ENCODE measurements at places on chromosomes 1 and 21.

- DNase-seq: no peak
These were observed 15.4 kb upstream of the UTS2 start for GRCh38 chr1:7868070-7868780.

- no peak for DNase-seq
These were observed 16.1 kb downstream of the IFT25 start for GRCh38 chr1:53929246-53929960.

- DNase-seq: no peak
These were observed 27.0 kb downstream of the NVL start for GRCh38 chr1:224302947-224303346.

- DNase-seq: no peak
These were observed 154.3 kb downstream of the IGSF21 start for GRCh38 chr1:18261891-18262290.

DNA sequence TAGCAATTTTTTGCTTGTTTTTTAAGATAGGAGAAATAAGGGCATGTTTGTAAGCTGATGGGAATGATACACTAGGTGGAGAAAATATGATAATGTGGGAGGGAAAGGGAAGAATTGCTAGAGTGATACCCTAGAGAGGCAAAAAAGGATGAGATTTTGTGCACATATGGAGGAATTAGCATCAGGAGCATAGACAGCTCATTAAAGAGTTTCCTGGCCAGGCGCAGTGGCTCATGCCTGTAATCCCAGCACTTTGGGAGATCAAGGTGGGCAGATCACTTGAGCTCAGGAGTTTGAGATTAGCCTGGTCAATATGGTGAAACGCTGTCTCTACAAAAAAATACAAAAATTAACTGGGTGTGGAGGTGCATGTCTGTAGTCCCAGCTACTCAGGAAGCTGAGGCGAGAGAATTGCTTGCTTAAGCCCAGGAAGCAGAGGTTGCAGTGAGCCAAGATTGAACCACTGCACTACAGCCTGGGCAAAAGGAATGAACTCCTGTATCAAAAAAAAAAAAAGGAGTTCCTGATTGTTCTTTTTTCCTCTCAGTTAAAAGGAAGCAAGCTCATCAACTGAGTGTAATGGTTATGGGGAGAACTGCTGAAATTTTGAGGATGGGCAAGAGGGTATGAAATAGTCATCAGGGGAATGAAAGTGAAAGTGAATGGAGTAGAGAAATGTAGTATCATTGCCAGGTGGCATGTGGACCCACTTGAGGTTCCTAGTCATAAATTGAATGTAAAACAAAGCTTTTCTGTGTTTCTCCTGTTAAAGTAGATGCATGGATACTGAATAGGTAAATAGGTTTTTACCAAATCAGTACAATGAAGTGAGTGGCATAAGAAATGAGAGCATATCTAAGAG, 35.5 kb downstream of the SH3GLB1 start:
- peak; percentile 62 for DNase-seq

DNA sequence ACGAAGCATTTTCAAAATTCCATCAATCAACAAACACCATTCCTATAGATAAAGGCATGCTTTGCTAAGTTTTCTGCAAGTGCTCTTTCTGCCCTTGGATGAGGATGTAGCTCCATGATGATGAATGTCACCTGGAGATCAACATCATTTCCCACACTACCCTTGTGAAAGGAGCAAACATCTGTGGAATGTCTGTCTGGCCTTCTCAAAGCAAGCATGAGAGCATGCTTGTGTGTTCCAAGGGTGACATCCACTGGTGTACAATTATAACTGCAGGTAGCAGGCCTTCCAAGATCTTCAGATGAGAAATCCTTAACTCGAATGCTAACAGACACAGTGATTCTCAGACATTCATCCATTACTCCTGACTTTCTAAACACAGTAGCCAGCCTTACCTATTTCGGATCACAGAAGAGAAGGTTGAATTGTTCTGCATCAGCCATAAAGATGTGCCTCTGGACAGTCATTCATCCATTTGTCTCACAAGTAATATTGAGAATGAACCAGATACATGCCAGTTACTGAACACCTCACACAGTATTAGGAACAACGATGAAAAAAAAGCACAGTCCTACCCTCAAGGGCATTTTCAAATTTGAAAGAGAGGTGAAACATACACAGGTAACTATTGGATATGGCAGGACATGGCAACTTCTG, 162.4 kb downstream of the TPR start:
- DNase-seq: no peak

- peak; percentile 58 for DNase-seq
These were observed 34.1 kb upstream of the BTG2 start for GRCh38 chr1:203271018-203271743.

- no peak for DNase-seq
These were observed 9.0 kb downstream of the C1orf105 start for GRCh38 chr1:172429331-172430127.

DNA sequence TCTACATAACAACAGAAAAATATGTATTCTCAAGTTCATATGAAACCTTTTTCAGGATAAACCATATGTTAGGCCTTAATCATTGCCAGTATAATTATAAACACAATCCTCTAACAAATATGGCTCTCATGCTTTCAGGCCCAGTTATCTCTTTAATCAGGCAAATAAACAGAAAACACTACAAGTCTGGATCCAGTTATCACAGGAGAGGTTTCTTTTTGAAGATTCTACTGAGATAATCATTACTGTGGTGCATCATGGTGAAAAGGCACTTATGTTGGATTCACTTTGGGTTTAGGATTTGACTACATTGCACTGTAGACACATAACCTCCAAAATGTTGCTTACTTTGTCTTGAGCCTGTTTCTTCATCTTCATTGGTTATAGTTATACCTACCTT, 8.4 kb upstream of the ATP6V1G3 start:
- no peak for DNase-seq

DNA sequence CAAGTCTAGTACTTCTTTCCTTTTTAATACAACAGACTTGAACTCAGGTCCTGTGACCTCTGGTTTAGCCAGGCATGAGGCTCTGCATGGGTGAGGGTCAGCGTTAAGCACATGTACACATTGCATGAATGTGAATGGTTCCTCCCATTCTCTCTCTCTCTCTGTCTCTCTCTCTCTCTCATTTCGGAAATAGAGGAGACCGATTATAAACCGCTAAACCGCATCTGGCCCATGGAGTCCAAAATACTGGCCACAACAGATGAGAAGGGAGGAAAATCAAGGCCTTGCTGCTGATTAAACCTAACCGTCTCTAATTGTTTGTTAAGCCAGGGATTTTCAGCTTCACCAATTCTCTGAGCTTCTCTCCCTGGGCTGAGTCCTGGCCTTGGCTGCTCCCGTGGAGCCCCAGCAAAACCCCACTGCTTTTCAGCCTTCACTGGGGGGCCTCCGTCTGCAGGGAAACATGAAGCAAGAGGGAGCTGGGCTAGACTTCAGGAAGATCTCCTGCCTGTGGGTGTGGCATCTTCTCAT, 6.6 kb downstream of the RSPO1 start:
- DNase-seq: no peak

DNA sequence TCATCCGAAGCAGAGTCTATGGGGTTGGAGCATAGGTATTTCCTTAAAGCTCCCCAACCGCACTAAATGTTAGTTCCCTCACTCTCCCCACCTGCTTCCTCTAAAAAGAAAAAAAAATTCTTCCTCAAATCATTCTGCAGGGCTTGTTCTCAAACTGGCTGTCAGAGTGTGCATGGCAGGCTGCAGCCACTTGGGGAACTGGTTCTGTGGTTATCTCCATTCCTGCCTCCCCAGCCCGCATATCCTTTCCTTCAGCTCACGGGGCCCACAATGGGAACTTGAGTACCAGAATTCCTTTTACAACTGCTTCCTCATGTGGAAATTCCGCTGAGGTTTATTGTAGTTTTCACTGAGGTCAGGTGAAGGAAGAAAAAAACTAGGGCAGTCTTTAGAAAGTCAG, 159.2 kb downstream of the PIGK start:
- no peak for DNase-seq

GRCh38 chr1:11967028-11967547, 13.2 kb upstream of the MFN2 start:
- no peak for DNase-seq

DNA sequence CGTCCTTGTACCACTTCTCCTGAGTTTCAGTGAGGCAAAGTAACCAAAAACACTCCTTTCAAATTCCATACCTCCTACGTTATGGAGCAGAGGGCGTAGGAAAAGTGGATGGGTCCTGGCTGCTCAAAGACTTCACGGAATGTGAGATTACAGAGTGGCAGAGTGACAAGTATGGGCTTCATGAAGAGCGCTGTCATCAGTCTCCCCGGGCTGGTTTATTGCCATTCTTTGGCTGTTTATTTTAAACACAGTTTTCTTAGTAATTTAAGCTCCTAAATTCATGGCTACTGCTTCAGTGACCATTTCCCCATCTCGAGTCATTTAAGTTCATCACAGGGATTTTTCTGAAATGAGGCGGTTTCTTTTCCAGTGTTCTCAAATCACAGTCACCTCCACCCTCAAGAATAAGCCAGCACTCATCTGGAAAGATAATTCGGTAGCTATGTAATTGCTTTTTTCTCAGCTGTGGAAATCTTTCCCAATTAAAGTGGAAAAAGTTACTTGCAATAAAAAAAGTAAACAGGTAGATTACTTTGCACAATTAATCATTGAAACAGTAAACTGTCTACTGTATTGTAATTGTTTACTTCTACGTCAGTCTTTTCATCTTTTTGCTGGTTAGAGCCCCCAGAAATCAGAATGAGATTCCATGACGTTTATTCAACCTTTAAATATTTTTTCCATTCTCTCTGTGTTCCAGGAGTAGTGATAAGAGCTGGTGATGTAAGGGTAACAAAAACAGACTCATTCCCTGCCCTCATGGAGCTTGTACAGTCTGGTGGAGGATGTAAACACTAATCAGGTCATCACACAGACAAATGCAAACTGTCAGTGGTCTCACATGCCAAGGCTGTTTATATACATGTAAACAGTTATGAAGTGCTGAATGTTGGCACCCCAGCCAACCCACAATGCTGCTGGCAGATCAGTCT, 3.0 kb upstream of the SMYD2 start:
- no peak for DNase-seq

GRCh38 chr21:34661848-34662247, 6.9 kb upstream of the CLIC6 start:
- DNase-seq: no peak

GRCh38 chr1:212710566-212710965, 10.9 kb upstream of the BATF3 start:
- DNase-seq: no peak

DNA sequence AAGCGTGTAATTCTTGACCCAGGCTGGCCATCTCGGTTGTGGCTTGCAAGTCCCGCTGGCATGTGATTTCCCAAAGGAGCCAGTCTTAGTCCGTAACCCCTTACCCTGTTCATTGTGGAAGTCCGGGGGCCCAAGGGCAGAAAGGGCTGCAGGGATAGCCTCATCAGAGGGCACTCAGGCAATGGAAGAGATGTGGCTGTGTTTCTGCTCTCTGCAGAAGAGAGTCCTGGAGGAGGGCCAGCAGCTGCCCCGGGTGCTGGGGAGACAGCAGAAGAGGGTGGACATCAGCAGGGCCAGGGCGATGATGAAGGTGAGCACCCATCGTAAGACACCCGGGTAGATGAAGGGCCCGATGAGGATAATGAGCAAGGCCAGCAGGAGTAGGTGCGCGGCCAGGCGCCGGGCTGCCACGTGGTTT, 830 bp downstream of the RNF186 start:
- no peak for DNase-seq

GRCh38 chr1:42173961-42174735, 9.6 kb upstream of the GUCA2A start:
- no peak for DNase-seq

- no peak for DNase-seq
These were observed 45.5 kb upstream of the PRRX1 start for GRCh38 chr1:170618421-170618820.

Data from T-helper 2 cell (primary cell).